ENCODE measurements at places on chromosomes 6 and 20.
A peak's percentile ranks its signal among the peaks of the same experiment; 100 is the strongest.

GRCh38 chr20:37365760-37366638 lies 20.1 kb downstream of the SRC start:
- DNase-seq = no peak

- peak; percentile 28 for DNase-seq
Observed at GRCh38 chr6:163416557-163417253, 2.2 kb downstream of the QKI start.

GRCh38 chr6:137816133-137816579 lies 50.9 kb upstream of the TNFAIP3 start:
- no peak for DNase-seq

- peak; percentile 26 for DNase-seq
Observed at GRCh38 chr20:43983359-43983758, 68.7 kb downstream of the TOX2 start.

DNA sequence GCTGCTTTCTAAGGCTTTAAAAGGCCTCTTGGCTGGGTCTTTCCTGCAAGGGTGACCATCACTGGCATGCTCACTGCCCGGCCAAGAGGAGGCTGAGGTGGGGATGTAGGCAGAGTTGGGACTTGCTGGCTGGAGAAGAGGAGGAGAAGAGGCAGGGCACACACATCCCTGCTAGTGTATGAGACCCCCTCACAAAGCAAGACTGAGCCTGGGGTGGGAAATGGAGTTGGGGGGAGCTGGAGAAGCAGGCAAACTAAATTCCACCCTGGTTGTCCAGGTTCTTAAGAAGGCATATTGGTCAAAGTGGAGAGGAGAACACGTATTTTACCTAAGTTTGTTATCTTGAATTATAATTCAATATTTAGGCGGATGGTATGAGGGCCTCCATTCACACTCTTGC lies 1.7 kb upstream of the KIZ start:
- DNase-seq = no peak

- DNase-seq = no peak
Observed at GRCh38 chr6:56772737-56773184, 130.1 kb upstream of the DST start.

GRCh38 chr6:105192707-105193465 lies 13.1 kb upstream of the POPDC3 start:
- DNase-seq = no peak

- peak; percentile 15 for DNase-seq
Observed at GRCh38 chr20:51456511-51457509, 85.7 kb downstream of the NFATC2 start.

GRCh38 chr6:157808405-157808950 lies 14.6 kb upstream of the SNX9 start:
- no peak for DNase-seq

DNA sequence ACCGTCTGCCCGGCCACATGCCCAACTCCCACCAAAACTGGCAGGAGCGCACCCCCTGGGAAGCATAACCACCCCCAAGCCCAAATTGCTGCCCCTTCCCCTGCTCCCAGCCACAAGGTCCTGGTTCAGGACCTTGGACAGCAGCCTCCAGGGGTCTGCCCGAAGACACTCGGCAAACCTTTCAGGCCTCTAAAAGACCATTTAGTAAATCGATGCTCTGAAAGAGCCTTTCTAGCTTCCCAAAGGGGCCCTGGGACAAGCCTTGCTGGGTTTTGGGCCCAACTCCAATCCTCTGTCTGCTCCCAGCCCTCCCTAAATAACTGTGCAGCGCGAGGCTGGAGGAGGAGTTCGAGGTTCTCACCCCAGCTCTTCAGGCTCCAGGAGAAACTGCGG lies 30.5 kb downstream of the GRM4 start:
- DNase-seq = peak; percentile 3

- no peak for DNase-seq
Observed at GRCh38 chr20:63322933-63323273, 29.9 kb downstream of the COL20A1 start.

DNA sequence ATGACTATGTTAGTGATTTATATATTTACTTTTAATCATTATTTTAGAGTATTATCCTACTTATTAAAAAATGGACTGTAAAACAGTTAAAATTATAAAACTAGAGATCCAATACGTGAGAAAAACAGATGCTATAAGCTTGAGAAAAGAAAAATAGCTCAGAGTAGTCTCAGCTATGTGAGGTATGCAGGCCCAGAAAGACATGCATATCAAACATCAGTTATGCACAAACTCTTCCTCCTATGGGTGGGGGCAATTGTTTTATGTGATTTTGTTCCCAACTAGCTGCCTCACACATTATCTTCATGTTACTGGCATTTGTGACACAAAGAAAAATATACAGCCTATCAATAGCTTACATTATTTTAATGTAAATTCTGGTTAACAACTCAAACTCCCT lies 28.8 kb downstream of the RARS2 start:
- DNase-seq = no peak

- no peak for DNase-seq
Observed at GRCh38 chr6:99347804-99348203, 1.7 kb downstream of the FAXC start.

DNA sequence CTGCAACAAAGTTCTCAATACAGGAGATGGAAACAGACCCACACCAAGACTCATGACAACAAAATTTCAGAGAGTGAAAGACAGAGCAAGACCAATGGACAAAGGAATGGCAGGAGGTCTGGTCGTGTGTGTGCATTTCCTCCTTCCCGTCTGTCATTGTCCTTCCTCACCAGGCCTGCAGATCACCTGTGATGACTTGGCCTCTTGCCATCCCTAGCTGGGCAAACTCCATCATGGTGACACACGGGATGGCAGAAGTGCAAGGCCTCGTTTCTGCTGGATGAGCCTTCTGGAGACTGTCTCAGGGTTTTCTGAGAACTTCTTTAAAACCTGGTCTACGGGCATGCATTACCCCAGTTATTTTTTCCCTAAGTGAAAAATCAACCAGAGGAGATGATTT lies 49.2 kb downstream of the RPP21 start:
- no peak for DNase-seq

- DNase-seq = peak; percentile 22
Observed at GRCh38 chr6:4774715-4775493, 1.3 kb upstream of the CDYL start.

GRCh38 chr6:63864061-63864460 lies 228.5 kb downstream of the PHF3 start:
- no peak for DNase-seq

DNA sequence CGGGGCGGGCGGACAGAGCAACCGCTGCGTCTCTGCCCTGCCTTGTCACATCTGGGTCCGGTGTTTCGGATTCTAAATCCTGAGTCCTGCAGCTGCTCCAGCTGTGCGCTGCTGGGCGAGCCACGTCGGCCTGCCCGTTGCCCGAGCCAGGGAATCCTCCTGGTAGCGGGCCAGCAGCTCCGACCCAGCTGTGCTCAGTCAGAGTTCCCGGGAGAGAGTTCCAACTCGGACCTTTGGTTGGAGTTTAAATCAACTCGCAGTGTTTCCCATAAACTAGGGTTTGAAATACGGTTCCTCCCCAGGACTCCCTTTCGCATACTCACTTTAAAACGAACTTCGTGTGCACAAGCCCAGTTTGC lies 315 bp upstream of the PDE10A start:
- DNase-seq = no peak

GRCh38 chr20:62141397-62142251 lies 1.6 kb downstream of the PSMA7 start:
- no peak for DNase-seq

DNA sequence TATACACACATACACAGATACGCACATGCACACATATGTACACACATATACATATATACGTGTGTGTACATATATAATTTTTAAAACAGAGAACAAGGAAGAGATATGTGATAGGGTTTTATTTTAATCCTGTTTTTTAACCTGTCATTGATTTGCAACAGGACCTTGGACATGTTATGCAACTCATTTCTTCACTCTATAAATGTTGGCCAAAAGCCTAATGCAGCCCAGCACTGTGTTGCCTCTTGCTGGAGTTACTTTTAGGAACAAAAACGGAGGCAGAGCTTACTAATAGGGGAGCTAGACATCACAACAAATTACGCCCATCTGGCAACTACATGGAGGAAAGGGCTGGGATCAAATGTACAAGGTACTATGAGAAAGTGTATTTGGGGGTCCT lies 179.9 kb upstream of the TAB2 start:
- DNase-seq = no peak

GRCh38 chr20:31602779-31603441 lies 2.2 kb upstream of the ID1 start:
- DNase-seq = peak; percentile 22

DNA sequence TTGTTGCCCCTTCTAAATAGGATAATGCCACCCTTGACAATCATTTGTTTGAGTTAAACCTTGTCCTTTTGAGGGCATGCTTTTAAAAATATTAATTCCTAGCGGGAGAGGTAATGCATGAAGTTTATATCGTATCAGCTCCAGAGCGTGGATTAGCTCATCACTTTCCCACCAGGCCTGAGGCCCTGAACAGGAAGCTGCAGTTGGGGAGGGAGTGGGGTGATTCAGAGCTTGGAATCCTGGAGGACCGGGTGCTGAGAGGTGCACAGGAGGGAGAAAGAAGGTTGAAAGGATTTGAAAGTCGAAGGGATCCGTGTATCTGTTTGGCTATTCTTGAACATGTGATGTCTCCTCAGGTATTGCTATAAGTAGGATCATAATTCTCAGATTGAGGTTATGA lies 25.0 kb downstream of the ZDHHC14 start:
- no peak for DNase-seq

- no peak for DNase-seq
Observed at GRCh38 chr6:43827898-43828297, 57.9 kb downstream of the VEGFA start.

GRCh38 chr6:83072726-83073125 lies 5.3 kb downstream of the DOP1A start:
- no peak for DNase-seq

GRCh38 chr6:162615016-162615705 lies 112.4 kb downstream of the PRKN start:
- DNase-seq = no peak

DNA sequence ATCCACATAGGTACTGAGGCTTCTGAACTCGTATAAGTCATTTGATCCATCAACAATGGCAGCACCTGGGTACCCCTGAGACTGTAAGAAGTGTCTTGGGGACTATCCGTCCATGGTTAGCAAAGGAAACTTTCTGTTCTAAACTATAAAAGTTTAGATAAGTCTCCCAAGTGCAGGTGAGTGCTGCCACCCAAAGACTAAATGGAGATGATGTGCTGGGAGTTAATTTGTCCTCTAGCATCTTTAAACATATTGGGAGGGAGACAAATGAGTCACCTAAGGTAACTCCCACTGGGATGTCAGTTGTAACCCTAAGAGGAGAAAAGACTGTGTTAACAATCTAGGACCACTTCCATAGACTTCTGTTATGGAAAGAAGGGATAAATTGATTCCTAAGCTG lies 6.2 kb downstream of the BEND6 start:
- no peak for DNase-seq

DNA sequence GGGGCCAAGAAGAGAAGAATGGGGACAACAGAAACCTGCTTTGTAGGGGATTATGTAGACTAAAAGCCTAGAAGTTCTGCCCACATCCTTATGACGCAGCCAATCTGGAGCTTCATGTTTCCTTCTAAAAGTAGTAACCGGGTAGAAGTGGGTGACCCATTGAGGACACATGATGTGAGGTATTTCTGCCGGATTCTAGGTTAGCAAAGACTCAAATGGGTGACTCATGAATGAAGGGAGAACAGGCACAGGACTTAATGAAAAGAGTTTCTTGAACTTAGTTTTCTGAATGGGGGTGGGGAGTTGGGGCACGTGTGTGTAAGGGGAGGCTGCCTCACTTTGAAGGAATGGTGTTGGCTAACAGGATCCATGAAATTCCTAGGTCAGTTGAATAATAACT lies 68.8 kb downstream of the CDS2 start:
- no peak for DNase-seq

DNA sequence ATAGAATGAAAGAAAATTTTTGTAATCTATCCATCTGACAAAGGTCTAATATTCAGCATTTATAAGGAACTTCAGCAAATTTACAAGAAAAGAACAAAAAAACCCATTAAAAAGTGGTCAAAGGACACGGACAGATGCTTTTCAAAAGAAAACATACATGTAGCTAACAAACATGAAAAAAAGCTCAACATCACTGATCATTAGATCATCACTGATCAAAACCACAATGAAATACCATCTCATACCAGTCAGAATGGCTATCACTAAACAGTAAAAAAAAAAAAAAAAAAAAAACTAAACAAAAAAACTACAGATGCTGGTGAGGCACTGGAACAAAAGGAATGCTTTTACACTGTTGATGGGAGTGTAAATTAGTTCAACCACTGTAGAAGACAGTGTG lies 837.1 kb downstream of the EPHA7 start:
- DNase-seq = no peak
